Smooth muscle cell of bladder (primary cell): ENCODE measurements at places on chromosomes 7 and 10. TPM values are rescaled to one million over a fixed set of nuclear protein-coding genes. Genes with fewer than 3 reads are reported as not detected.

Gene SPDYE16
- 0.14 TPM in 1 of 2 replicates, not detected in the other for total RNA-seq

Gene WNT8B
- total RNA-seq = not detected in 2 replicates

Gene GUSB
- total RNA-seq = 12.6 and 15.8 TPM in 2 replicates

Gene GIMAP8
- total RNA-seq = 0.09 TPM in 1 of 2 replicates, not detected in the other

Gene KLF14
- 0.09 TPM in 1 of 2 replicates, not detected in the other for total RNA-seq

Gene GSTO2
- total RNA-seq = 2.0 and 3.3 TPM in 2 replicates

Gene FRMPD2
- total RNA-seq = under 0.01 TPM in 1 of 2 replicates, not detected in the other

Gene MMS19
- total RNA-seq = 41.4 and 45.8 TPM in 2 replicates

Gene UFSP1
- total RNA-seq = 4.1 and 6.7 TPM in 2 replicates

Gene BMPER
- total RNA-seq = 28.0 and 32.6 TPM in 2 replicates

Gene TMEM72
- total RNA-seq = not detected in 2 replicates

Gene STARD3NL
- total RNA-seq = 48.9 and 66.4 TPM in 2 replicates
